ENCODE measurements at places on chromosomes 2 and 18.

DNA sequence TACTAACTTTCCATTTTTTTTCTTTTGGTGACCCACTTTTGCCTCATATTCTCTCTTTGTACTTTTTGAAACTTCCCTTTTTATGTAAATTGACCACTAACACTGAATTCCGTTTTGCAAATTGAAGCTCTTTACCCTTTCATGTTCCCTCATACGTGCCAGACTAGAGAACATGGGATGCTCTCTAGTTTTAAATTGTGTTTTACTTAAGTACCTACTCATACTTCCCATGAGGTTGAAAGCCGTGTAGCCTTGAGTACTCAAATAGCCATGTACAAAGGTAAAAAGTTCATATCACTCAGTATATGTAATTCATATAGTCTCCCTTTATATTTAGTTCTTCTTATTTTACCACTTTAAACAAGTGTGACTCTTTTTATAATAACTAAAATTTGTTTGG, 119.7 kb downstream of the PIK3C3 start:
- no peak for DNase-seq

- no peak for DNase-seq
Observed at GRCh38 chr2:1488181-1488671, 75.0 kb downstream of the TPO start.

- no peak for DNase-seq
Observed at GRCh38 chr2:96903815-96904214, 33.9 kb upstream of the SEMA4C start.

GRCh38 chr2:171341394-171342066, 92.3 kb downstream of the METTL8 start:
- no peak for DNase-seq

DNA sequence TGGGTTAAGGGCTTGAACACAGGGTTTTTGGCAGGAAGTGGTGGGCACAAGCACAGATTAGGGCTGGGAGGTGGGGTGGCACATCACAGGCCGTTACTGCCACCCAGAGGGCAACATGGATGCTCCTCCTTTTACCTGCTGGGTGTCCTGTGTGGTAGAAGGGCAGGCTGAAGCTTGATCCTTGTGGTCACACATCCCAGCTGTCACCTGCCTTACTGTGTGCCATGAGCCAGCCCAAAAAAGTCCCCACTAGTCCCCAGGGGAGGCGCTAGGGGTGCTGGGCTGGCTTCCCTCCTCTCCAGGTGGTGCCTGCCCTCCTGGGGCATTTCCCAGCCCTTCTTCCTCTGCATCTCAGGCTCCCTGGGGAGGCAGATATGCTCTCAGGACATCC, 50.5 kb upstream of the ALPP start:
- no peak for DNase-seq

- DNase-seq: no peak
Observed at GRCh38 chr2:128395196-128395595, 76.5 kb upstream of the HS6ST1 start.

- no peak for DNase-seq
Observed at GRCh38 chr2:218952160-218952559, 7.3 kb upstream of the CDK5R2 start.

DNA sequence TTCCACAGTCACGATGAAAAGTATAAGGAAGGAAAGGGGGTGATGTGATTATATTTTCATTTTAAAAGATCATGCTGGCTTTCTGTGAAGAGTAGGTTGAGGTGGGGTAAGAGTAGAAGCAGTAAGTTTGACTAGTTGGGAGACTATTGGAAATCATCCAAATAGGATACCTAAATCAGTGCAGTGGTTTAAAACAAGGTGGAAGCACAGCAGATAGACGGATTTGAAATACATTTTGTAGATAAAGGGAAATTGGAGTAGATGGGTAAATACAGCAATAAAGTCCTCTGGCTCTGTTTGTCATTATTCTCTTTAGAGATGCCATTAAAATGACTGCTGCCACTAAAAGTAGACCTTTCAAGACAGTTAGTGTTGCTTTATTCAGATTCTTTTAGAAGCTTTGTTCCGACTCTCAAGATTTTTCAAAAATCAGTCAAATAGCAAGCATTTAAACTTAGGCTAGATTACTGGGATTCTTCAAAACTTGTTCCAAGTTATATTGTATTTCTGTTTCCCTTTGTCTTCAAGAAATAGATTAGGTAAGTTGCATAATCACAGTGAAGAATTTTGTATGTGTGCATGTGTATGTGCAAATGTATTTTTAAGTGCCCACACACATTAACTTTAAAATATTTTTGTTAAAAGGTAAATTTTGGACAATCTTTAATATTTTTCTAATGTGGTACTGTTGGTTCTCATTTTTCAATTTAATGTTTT, 61.7 kb upstream of the DTNA start:
- DNase-seq: no peak

- DNase-seq: no peak
Observed at GRCh38 chr18:44093253-44093652, 587.4 kb upstream of the SETBP1 start.

DNA sequence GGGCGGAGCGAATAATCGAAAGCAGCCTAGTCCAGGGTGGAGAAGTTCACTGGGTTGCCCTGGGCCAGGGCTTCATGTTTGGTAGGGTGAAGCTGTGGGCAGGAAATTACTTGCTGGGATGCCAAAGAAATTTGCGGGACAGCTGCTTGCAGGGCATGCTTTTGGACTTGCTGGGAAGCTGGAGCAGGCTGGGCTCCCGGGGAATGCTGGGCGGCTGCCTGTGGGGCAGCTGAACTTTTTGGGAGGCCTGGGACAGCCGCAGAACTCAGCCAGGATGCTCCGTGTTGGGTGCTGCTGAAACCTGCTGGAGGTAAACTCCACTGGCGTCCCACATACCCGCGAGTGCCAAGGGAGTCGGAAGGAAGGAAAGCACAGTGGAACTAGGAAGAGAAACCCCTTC, 31.9 kb downstream of the ASB1 start:
- DNase-seq: no peak

GRCh38 chr18:56257205-56257604, 381.2 kb downstream of the TXNL1 start:
- DNase-seq: peak; percentile 32

- no peak for DNase-seq
Observed at GRCh38 chr2:47304654-47305053, 98.3 kb upstream of the MSH2 start.

GRCh38 chr2:207317378-207317984, 151.7 kb upstream of the KLF7 start:
- peak; percentile 65 for DNase-seq

GRCh38 chr2:73069041-73069854, 2.3 kb downstream of the SFXN5 start:
- DNase-seq: peak; percentile 33

GRCh38 chr2:142693171-142693950, 184.1 kb upstream of the KYNU start:
- peak; percentile 6 for DNase-seq

DNA sequence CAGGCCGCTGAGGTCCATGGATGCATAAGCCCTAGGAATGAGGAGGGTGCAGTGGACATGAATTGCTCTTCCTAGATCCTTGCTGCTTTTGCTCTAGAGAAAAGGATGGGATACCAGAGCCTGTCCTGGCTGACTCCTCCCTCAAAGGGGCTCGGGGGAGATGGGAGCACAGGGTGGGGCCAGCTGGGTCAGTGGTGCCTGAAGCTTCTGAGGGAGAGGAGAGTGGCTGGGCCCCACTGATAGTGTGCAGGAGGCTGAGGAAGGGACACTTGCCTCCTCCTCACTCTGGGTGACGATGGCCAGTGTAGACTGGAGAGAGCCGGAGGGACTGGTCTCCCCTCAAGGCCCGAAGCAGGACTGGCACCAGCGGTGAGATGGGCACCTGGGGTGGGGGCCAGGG, at the start of gene NT5DC4:
NT5DC4 (plus strand) TSS at position 236 of the 400 bp plus-strand sequence; CDS start at position 296, 60 bp downstream.
- no peak for DNase-seq

- peak; percentile 56 for DNase-seq
Observed at GRCh38 chr18:46497129-46497528, 159.9 kb downstream of the LOXHD1 start.

GRCh38 chr2:225086915-225087314, 44.6 kb upstream of the DOCK10 start:
- DNase-seq: no peak

GRCh38 chr2:195049372-195050031, 607.5 kb upstream of the SLC39A10 start:
- DNase-seq: peak; percentile 75

DNA sequence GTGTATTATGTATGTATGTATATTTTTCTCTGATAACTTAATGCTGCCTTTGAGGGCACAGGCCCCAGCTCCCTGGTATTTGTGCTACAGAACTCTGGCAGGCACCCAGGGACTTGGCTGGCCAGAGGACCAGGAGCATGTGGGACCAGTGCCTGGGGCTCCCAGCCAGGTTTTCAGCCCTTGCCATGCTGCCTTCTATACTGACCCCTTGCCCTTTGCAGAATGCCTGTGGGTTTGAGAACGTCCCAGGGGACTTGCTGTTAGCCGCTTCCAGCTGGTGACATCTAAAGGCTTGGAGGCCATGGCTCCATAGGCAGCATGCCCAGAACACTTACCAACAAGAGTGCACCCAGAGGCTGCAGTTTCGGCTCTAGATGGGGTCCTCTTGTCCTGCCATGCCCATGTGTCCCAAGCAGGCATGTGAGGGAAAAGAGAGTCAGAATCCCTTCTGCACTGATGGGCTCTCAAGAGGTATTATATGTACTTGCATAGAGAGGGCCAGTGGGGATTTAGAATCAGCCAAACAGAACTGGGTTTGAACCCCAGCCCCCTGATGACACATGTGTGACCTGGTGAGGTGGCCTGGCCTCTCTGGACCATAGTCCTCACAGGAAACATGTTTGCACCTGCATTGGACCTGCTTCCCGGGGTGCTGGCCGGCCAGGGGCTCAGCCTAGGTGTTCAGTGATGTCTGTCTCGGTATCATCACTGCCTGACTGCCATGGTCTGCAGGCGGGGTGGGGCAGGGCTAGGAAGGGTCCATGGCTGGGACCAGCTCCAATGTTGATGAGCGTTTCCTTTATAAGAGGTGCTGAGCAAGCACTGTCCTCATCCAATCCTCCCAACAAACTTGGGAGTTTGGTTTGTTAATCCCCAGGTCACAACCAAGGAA, 119.2 kb upstream of the FHL2 start:
- DNase-seq: no peak

- no peak for DNase-seq
Observed at GRCh38 chr2:160703648-160704585, 210.3 kb upstream of the RBMS1 start.

Measured in epithelial cell of esophagus (primary cell).